ENCODE measurements at places on chromosomes 2 and 18.

DNA sequence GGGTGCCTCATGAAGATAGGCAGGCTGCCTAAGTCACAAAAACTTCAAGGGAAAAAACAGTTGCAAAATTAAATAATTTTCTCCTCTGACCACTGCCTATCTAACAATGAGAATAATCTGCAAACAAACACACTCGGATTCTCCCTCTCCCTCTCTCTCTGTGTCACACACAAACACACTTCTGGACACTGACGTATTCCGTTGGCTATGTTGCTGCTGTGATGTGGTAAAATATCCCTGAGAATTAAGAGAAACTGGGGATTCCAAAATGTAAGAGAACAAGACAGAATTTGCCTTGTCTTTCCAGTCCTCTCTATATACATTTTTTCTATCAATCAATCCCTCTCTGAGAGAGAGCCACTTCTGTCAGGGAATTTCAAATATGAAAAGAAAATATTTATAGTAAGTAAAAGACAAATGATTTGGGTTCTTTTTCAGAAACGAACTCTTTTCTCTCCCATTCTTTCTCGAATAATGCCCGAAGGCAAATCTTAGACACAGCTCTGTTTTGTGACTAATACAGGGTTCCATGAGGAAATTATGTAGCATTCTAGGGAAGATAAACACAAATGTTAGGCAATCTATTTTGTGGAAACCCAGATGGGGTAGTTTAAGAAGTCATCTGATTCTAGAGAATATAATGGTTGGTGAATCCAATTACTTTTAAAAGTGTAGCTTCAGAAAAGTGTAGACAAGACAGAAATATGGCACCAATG, 310.3 kb upstream of the CYP26B1 start:
- DNase-seq, result no peak

GRCh38 chr2:234823196-234823876, 128.5 kb upstream of the SH3BP4 start:
- DNase-seq, result no peak

- DNase-seq, result no peak
Observed at GRCh38 chr2:121055088-121055487, 229.9 kb downstream of the TFCP2L1 start.

- DNase-seq, result no peak
Observed at GRCh38 chr2:38174646-38175423, 98.9 kb upstream of the CYP1B1 start.

DNA sequence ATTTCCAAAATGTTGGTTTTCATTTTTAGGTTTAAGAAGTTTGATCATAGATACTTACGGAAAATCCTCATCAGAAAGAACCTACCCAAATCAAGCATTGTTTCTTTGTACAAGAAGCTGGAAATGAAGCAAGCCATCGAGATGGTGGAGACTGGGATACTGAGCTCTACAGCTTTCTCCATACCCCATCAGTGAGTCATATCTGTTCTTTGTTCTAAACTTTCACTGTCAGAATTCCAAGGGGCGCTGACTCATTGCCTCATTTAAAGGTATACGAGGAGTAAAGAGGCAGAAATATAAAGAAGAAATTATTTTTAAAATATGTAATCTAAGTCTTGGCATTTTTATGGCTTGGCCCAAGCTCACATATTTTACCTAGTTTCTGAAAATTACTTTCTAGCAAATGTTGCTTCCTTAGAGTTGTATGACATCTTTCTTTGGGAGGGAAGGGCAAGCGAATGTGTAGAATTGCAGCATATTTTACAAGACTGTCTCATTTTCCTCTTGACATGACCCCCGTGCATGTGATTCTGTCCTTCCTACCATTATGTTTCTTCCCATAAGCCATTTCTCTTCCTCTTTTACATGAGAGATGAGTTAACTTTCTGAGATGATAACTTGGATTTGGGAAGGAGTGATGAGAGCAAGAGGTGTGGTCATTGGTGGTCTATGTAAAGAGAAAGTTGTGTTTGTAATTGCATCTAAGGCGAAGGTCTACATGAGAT, 41.2 kb downstream of the SLC9A4 start:
- no peak for DNase-seq

DNA sequence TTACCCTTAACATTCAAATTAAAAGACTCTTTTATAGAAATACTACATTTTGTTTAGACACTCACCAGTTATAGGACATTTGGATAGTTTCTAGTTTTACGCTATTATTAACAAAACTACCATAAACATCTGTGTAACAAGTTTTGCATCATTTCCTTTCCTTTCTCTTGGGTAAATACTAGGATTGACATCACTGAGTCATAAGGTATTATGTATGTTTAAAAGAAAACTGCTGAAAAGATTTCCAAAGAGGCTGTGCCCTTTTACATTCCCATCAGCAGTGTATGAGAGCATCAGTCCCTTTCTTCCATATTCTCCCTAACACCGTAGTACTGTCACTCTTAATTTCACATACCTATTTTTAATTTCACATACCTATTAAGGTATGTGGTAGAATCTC, 130.6 kb downstream of the USP34 start:
- DNase-seq, result no peak

GRCh38 chr2:212667751-212668316, 129.2 kb upstream of the ERBB4 start:
- DNase-seq, result no peak
